ENCODE measurements at places on chromosomes 4 and X. TPM values are rescaled to one million over a fixed set of nuclear protein-coding genes. Genes with fewer than 3 reads are reported as not detected.

GRCh38 chrX:31603411-31604120, 531.7 kb upstream of the FTHL17 start:
- no peak overlapping the region for H3K27ac ChIP-seq
- DNase-seq: peak; percentile 22
- H3K4me3 ChIP-seq: no peak overlapping the region
- H3K27me3 ChIP-seq: no peaks in the 10 kb centered on the region
- no peaks in the 10 kb centered on the region for H3K4me1 ChIP-seq
- no peaks in the 10 kb centered on the region for H3K36me3 ChIP-seq

- H3K27ac ChIP-seq: no peak overlapping the region
- no peaks in the 10 kb centered on the region for H3K36me3 ChIP-seq
- no peaks in the 10 kb centered on the region for H3K27me3 ChIP-seq
- H3K4me3 ChIP-seq: no peak overlapping the region
- no peaks in the 10 kb centered on the region for H3K4me1 ChIP-seq
- no peak for DNase-seq
Measured at GRCh38 chrX:19790829-19791228, 96.6 kb downstream of the SH3KBP1 start.

GRCh38 chrX:97844943-97845342, 961.2 kb downstream of the RPA4 start:
- no peaks in the 10 kb centered on the region for H3K27me3 ChIP-seq
- no peak overlapping the region for H3K27ac ChIP-seq
- no peaks in the 10 kb centered on the region for H3K4me1 ChIP-seq
- no peaks in the 10 kb centered on the region for H3K36me3 ChIP-seq

GRCh38 chr4:15255537-15255936, 172.3 kb upstream of the C1QTNF7 start:
- H3K27me3 ChIP-seq: no peaks in the 10 kb centered on the region
- no peak for DNase-seq
- H3K36me3 ChIP-seq: no peaks in the 10 kb centered on the region
- H3K27ac ChIP-seq: no peak overlapping the region
- no peaks in the 10 kb centered on the region for H3K4me1 ChIP-seq

- H3K4me3 ChIP-seq: no peak overlapping the region
- H3K27me3 ChIP-seq: no peaks in the 10 kb centered on the region
- no peak overlapping the region for H3K27ac ChIP-seq
- H3K36me3 ChIP-seq: no peaks in the 10 kb centered on the region
- DNase-seq: no peak
Measured at GRCh38 chrX:148416142-148416541, 84.3 kb upstream of the AFF2 start.

GRCh38 chrX:101419489-101419888, 11.5 kb downstream of the HNRNPH2 start:
- no peaks in the 10 kb centered on the region for H3K4me1 ChIP-seq
- no peaks in the 10 kb centered on the region for H3K27me3 ChIP-seq
- H3K36me3 ChIP-seq: no peaks in the 10 kb centered on the region
- DNase-seq: no peak
- H3K27ac ChIP-seq: no peak overlapping the region

DNA sequence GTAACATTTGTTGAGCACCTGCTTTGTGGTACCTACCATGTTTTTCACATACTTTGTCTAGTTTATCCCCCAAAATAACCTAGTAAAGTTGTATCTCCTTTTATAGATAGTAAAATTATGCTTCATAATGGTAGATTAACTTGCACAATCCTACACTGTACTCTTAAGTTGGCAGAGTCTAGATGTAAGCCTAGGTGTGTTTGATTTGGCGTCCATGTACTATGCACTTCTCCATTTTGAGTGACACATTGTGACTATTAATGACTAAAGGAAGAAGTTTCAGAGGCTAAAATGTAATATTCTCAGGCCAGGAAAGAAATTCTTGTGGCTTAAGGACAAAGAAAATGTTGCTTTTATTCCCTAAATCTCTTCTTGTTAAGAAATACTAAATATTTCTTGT, 15.4 kb downstream of the PLK4 start:
- H3K36me3 ChIP-seq: no peaks in the 10 kb centered on the region
- H3K27ac ChIP-seq: no peak overlapping the region
- H3K27me3 ChIP-seq: no peaks in the 10 kb centered on the region

- no peak overlapping the region for H3K27ac ChIP-seq
- no peaks in the 10 kb centered on the region for H3K27me3 ChIP-seq
- DNase-seq: no peak
- H3K36me3 ChIP-seq: no peaks in the 10 kb centered on the region
Measured at GRCh38 chrX:46710425-46710824, 48.5 kb downstream of the SLC9A7 start.

DNA sequence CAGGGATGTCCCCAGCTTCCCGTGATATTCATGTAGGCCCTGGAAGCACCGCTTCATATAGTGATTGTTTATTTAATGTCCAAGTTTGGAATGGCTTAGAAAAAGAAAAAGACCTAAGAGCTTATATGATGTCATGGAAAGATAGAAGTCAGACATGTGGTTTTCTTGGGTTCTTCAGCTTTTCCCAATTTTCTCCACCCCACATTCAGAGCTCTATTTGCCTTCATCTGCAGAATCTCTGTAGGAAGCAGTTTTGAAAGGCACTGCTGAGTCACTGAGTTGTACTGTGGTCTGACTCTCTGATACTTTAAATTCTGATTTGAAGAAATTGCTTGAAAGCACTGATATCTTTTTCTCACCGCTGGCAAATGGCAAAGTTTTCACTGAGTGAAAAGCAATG, 120.6 kb upstream of the EDNRA start:
- no peaks in the 10 kb centered on the region for H3K27me3 ChIP-seq
- H3K36me3 ChIP-seq: no peaks in the 10 kb centered on the region
- peak; percentile 95 for DNase-seq
- peaks cover 18% of the 10 kb centered on the region for H3K4me1 ChIP-seq
- no peak overlapping the region for H3K4me3 ChIP-seq
- no peak overlapping the region for H3K27ac ChIP-seq

DNA sequence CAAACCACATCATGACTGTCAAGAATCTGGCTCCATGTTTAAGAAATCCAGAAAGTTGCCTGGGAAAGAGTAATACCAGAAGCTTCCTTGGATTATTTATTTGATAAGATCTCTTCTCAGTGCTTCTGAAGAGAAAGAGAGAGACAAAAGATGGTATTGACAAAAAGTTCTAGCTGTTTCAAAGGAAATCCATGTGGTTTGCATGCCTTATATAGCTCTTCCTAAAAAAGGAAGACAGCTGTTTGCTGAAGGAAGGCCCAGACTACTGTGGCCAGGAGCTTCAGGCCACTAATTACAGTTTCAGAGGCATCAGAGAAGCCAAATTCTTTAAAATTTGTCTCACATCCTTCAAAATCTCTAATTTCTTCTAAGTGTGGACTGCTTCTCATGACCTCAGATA, 565.2 kb upstream of the SLIT2 start:
- no peak overlapping the region for H3K27ac ChIP-seq
- no peaks in the 10 kb centered on the region for H3K36me3 ChIP-seq
- H3K4me3 ChIP-seq: no peak overlapping the region

DNA sequence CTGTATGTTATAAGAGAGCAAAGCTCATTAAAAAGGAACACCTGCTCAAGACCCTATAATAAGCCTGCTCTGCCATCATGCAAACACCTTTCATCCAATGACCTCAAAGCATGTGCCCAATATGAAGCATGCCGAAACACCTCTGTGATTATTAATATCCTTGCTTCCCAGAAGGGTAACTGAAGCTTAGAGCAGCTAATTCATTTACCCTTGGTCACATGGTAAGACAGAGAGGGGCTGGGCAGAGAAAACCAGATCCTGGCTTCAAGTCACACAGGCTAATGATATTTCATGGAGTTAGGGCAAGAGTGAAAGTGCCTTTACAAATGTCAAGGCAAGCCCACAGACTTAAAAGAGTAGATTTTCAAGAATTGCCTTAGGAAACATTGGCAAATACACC, 5.6 kb downstream of the AMOT start:
- no peaks in the 10 kb centered on the region for H3K36me3 ChIP-seq
- H3K4me1 ChIP-seq: peaks cover 4% of the 10 kb centered on the region
- no peak for DNase-seq
- H3K27ac ChIP-seq: peak overlapping the region; percentile 78

DNA sequence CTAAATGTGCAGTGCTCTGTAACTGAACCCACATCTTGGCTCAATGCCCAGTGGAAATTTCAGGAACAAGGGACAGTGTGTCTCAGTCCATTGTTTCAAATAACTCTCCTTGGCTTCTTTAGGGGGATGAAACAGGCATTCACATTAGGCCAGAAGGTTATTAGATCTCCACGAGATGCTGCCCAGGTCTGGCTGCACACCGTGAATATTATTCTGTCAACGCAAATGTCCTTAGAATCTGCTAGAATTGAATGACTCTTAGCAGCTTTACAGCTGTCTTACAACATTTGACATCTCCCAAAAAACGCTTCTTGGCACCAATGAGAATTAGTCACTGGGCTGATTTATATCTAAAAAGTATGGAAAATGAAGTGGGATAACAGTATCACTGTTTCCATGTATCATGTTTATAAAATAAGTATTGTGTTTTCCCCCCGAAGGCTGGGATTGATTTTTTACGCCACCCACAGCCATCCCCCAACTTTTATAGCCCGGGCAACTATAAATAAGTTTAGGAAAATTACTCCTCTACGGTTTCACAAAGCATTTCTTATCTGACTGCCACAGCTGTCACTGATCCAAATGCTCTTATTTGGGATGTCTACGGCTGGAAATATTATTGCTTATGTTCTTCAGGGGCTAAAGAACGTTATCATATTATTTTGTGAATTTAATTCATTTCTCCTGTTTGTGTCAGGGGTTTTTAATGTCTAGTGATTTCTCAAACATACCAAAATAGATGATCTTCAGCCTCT, 559.7 kb upstream of the FAT1 start:
- no peak overlapping the region for H3K27ac ChIP-seq
- peak; percentile 8 for DNase-seq
- H3K4me3 ChIP-seq: no peak overlapping the region
- H3K36me3 ChIP-seq: no peaks in the 10 kb centered on the region
- H3K27me3 ChIP-seq: no peaks in the 10 kb centered on the region

GRCh38 chr4:164768516-164768915, 14.6 kb downstream of the SMIM31 start:
- H3K27me3 ChIP-seq: no peaks in the 10 kb centered on the region
- DNase-seq: no peak
- H3K4me3 ChIP-seq: no peak overlapping the region
- H3K36me3 ChIP-seq: no peaks in the 10 kb centered on the region
- H3K27ac ChIP-seq: no peak overlapping the region

DNA sequence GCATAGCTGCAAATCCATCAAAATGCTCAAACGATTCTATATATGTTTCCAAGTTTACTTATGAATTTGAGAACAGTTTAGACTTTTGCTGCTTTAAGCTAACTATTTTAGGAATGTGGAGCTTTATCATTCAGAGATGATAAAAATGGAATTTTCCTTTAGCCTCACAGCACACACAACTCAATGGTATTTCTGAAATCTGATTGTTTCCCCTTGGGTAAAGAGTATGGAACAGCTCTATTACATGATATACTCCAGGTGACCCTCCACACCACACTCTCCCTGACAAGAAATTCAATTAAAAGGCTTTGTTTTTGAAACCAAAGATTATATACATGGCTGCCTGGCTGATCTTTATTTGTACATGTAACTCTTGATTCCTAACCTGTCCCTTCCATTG, 120.0 kb downstream of the LUZP4 start:
- no peaks in the 10 kb centered on the region for H3K4me1 ChIP-seq
- DNase-seq: no peak
- H3K27ac ChIP-seq: no peak overlapping the region
- no peaks in the 10 kb centered on the region for H3K27me3 ChIP-seq
- H3K4me3 ChIP-seq: no peak overlapping the region

- peak; percentile 81 for DNase-seq
- H3K27ac ChIP-seq: no peak overlapping the region
- H3K4me1 ChIP-seq: no peaks in the 10 kb centered on the region
- H3K27me3 ChIP-seq: no peaks in the 10 kb centered on the region
- no peak overlapping the region for H3K4me3 ChIP-seq
Measured at GRCh38 chrX:9995855-9996339, 28.7 kb downstream of the CLDN34 start.

- no peak overlapping the region for H3K27ac ChIP-seq
- peaks cover 20% of the 10 kb centered on the region for H3K4me1 ChIP-seq
- no peak for DNase-seq
- H3K4me3 ChIP-seq: no peak overlapping the region
- no peaks in the 10 kb centered on the region for H3K36me3 ChIP-seq
- no peaks in the 10 kb centered on the region for H3K27me3 ChIP-seq
Measured at GRCh38 chr4:38193236-38193863, 233.2 kb downstream of the PTTG2 start.

DNA sequence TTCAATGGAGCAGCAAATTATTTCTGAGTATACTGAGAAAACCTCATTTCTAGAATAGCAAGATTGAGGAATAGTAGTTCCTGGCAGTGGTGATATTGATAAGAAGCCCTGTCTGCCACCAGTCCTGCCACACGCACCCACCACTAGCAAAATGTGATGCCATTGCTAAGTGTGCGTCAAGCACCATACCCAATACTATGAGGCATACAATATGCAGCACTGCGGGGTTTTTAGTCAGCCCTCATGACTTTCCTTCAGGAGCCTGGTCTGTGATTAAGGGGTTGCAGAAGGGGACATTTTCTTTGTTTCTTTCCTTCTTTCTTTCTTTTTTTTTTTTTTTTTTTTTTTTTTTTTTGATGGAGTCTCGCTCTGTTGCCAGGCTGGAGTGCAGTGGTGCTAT, 128.7 kb upstream of the USP38 start:
- no peaks in the 10 kb centered on the region for H3K27me3 ChIP-seq
- DNase-seq: no peak
- no peaks in the 10 kb centered on the region for H3K36me3 ChIP-seq
- no peak overlapping the region for H3K4me3 ChIP-seq
- H3K27ac ChIP-seq: no peak overlapping the region
- no peaks in the 10 kb centered on the region for H3K4me1 ChIP-seq

DNA sequence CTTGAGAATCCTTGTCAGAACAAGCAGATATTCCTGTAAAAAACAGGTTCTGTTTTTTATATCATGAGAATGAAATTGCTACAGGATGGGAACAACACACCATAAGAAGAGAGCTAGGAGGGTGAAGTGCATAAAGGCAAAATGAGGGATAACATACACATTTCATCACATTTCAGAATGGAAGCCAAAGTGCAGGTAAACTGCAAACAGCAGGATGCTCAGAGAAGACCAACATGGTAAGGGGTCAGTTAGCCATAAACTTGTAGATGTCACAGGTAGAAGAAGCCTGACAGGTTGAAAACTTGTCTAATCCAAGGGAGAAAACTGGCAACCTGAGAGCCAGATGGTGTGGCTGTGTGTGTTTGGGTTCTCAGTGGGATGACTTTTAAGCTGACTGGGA, 88.9 kb upstream of the FAT1 start:
- DNase-seq: no peak
- H3K27ac ChIP-seq: no peak overlapping the region
- no peaks in the 10 kb centered on the region for H3K4me1 ChIP-seq
- no peaks in the 10 kb centered on the region for H3K27me3 ChIP-seq
- no peaks in the 10 kb centered on the region for H3K36me3 ChIP-seq

Gene ANKRD50
- 21.3 TPM for total RNA-seq

Gene MOSPD2
- total RNA-seq: 10.8 TPM

Gene KDM6A
- 28.4 TPM for total RNA-seq

Gene MAGEA11
- total RNA-seq: not detected

All from fibroblast of lung (primary cell).